ENCODE measurements at places on chromosomes 7 and 10.

- DNase-seq, result no peak
These were observed 1.3 kb downstream of the SH2B2 start for GRCh38 chr7:102287981-102288278.

DNA sequence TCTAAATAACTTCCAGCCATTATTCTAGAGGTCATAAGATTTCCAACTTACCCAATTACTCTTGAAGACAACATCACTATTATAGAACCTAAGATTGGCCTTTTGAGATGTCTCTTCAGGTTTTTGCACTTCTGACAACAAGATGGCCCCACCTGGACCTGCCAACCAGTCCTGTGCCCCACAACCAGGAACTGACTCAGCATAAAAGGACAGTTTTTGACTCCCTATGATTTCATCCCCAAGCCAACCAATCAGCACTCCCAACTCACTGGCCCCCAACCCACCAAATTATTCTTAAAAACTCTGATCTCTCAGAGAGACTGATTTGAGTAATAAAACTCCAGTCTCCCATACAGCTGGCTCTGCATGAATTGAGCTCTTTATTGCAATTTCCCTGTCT is 94.4 kb downstream of the TMEM106B start:
- DNase-seq, result no peak

- DNase-seq, result no peak
These were observed 13.2 kb downstream of the YKT6 start for GRCh38 chr7:44213877-44214388.

- DNase-seq, result no peak
These were observed 80.7 kb upstream of the DUSP5 start for GRCh38 chr10:110416776-110417711.

DNA sequence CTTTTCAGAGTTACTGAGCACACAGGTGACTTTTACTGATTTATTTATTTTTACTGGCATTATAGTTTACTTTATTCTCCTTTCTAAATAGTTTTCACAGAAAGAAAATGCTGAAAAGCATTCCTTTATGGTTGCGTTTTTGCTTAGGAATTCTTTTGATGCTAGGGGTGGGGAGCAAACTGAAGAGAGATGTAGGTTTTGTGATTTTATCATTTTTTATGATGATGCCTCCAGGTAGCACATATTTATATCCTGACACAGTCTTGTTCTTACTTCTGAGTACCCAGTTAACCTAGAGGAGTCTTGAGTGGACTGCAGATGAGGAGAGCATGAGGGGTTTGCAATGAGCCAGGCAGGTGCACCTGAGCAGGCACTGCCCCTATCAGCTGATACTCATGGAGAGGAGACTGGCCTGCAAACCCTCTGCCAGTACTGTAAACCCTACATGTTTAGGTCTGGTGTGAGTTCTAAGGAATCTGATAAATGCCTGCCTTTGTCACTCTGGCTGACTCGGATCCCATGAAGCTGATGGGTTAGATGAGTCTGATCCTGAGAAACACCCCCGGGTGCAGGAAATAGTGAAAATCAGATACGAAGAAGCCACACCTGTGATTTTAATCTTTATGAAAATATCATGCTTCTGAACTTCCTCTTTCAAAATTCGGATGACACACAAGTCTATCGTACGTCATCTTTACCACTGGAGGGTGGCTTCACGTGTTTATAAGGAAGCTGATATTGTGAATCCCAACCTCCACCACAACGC is 302.9 kb downstream of the WDR37 start:
- DNase-seq, result no peak

- no peak for DNase-seq
These were observed 90.8 kb downstream of the ARMH3 start for GRCh38 chr10:101965075-101965765.

GRCh38 chr7:7114575-7115291 is 67.6 kb upstream of the C1GALT1 start:
- DNase-seq, result no peak

DNA sequence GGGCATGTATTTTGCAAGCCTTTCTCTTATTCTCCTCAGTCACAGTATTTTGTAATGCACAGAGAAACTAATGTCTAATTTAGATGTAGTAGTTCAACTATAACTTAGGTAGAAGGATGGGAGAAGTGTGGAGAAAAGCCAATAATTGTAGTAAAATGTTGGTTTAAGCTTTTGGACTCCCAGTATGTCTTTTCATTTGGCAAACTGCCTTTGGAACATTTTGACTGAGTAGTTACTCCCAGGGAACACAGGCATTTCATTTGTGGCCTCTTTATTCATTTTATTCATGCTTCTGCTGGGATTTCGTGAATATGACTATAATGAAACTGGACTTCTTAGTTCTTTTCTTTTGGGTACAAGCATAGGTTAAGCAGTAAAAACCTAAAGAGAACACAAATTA is 79.0 kb downstream of the EXOC4 start:
- no peak for DNase-seq

DNA sequence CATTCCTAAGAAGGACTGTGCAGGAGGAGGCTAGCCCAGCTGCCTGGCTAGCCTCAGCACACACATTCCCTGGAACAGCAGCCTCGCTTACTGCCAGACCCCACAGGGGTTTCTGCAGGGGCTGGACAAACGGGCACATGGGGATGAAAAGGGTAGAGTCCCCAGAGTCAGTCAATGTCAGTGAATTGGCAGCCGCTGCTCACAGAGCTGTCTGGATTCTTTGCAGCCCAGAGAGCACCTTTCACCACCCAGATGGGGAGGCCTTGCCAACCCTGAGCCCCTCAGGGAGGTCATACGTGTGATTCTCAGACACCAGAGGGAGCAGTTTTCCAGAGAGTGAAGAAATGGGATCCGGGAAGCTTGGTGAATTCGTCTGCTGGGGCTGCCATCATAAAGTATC is 143.3 kb downstream of the KCNMA1 start:
- DNase-seq, result no peak

- DNase-seq, result no peak
These were observed 169.8 kb upstream of the MEOX2 start for GRCh38 chr7:15856311-15856710.

- no peak for DNase-seq
These were observed 4.0 kb downstream of the GNGT1 start for GRCh38 chr7:93910076-93910994.

DNA sequence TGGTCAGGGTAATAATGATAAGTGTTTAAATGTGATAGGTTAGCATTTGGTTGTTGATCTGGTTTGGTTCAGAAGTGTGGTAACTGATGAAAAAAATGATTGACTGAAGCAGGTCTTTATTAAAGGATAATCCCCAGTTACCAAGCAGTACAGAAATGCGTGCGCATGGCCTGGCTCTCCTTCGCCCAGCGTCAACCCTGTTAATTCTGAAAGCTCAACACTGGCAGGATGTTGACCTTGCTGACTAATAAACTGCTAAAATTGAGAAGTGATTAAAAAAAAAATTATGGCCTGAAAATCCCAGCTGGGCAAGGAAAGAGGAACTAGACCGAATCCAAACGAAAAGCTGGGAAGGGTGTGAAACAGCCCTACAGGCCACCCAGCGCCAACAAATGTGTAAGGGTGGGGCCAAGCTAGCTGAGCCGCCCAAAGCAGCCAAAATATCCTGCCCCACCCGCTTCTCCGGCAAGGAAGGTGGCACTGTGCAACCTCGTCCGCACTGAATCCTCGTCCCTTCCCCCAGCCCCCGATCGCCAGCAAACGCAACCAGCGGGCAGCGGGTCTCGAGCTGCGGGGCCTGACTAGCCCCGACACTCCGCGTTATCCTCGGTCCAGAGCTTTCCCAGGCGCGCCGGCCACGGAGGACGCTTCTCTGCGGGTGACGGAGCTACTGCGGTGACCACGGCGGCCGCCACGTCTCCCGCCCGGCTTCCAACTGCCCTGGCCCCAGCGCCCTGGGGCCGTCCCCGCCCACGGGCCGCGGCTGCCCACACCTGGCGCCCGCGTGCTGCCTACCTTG is 561 bp downstream of the SHTN1 start:
- DNase-seq, result no peak

- no peak for DNase-seq
These were observed 16.5 kb downstream of the GBF1 start for GRCh38 chr10:102261842-102262241.

- DNase-seq, result no peak
These were observed 30.6 kb downstream of the SVOPL start for GRCh38 chr7:138670594-138670993.

- DNase-seq, result no peak
These were observed 44.7 kb upstream of the PITRM1 start for GRCh38 chr10:3217301-3217700.

DNA sequence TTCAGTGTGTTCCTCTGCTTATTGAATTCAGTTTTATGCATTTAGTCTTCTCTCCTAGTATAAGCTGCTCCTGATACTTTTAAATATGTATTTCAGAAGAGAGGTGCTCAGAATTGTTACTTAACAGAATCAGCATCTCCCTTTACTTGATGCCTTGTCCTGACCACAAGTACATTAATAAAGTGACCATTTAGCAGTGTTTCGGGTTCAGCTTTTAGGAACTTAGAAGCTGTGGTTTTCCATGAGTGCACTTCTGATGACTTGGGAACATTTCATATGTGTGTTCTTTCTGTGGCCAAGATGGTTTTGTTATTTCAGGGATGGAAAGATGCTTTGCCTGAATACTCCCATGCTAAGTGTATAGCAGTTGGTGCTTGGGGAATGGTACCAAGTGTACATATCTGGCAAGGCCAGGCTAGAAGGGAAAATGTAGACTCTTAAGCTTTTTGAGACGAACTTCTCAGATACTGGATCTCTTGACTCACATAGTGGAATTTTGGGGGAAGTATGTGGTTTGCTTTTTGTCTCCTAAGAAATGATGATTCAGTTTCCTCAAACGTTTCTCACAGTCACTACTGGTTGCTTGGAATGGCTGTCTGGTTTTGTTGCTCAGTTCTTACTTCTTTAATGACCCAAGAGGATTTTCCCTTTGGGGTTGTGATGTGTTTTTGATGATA is 17.2 kb downstream of the SGPL1 start:
- DNase-seq, result no peak

GRCh38 chr7:150507947-150508602 is 6.6 kb upstream of the GIMAP7 start:
- no peak for DNase-seq

DNA sequence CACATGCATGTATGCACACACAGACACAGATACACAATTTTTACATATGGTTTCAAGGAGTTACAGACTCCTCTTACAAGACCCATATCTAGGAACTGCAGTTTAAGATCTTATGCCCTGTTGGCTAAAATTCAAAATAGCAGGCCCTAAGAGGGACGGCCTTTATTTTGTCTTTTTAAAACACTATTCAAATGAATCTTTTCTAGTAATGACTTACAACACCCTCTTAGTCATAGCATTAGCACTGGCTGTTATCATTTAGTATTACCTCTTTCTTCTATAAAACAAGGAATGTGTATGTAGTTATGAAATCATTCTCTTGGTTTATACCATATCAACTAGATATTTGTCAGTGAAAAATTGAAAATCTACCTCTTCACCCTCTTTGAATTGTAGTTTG is 15.3 kb downstream of the PAPSS2 start:
- no peak for DNase-seq

- no peak for DNase-seq
These were observed 48.7 kb downstream of the GCC1 start for GRCh38 chr7:127536741-127537140.

GRCh38 chr7:135334830-135335543 is 101.3 kb downstream of the STRA8 start:
- DNase-seq, result no peak

GRCh38 chr10:1344846-1345245 is 288.7 kb downstream of the WDR37 start:
- DNase-seq, result no peak

DNA sequence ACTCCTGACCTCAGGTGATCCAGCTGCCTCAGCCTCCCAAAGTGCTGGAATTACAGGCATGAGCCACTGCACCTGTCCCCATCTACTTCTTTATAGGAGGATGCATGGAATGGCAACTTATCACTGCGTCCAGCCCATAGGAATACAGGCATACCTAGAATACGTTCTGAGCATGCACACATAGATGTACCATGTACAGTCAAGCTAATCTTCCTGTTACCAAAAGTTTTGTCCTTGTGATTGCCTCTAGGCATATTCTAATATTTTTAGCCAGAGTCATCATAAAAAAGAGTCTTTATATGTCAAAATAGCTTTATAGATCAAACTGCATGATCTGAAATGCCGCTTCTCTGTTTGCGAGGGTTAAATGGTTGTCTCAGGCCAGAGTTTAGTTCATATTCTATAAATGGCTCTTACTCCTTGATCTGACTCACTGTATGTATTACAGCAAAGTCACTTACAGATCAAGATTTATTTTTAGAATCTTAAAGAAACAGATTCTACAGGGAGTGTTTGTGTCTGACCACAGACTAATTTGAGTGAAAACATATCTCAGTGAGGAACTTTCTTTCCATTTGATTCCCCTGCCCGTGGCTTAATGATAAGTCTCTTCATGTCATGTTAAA is 210.9 kb downstream of the CREB5 start:
- no peak for DNase-seq

- no peak for DNase-seq
These were observed 221.2 kb downstream of the PLXNA4 start for GRCh38 chr7:132355048-132355447.

DNA sequence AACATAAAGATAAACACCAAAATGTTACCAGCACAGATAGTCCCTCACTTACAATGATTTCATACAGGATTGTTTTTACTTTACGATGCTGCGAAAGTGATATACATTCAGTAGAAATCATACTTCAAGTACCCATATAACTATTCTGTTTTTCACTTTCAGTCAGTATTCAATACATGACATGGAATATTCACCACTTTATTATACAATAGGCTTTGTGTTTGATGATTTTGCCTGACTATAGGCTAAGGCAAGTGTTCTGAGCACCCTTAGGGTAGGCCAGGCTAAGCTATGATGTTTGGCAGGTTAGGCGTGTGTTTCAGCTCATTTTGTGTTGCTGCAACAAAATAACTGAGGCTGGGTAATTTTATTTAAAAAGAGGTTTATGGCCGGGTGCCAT is 155.0 kb downstream of the RTKN2 start:
- DNase-seq, result no peak

Measured in T follicular helper cell (primary cell).